ENCODE measurements at places on chromosomes 1 and 21.
A peak's percentile ranks its signal among the peaks of the same experiment; 100 is the strongest.

- DNase-seq = no peak
Measured at GRCh38 chr1:211625040-211625439, 46.1 kb upstream of the SLC30A1 start.

DNA sequence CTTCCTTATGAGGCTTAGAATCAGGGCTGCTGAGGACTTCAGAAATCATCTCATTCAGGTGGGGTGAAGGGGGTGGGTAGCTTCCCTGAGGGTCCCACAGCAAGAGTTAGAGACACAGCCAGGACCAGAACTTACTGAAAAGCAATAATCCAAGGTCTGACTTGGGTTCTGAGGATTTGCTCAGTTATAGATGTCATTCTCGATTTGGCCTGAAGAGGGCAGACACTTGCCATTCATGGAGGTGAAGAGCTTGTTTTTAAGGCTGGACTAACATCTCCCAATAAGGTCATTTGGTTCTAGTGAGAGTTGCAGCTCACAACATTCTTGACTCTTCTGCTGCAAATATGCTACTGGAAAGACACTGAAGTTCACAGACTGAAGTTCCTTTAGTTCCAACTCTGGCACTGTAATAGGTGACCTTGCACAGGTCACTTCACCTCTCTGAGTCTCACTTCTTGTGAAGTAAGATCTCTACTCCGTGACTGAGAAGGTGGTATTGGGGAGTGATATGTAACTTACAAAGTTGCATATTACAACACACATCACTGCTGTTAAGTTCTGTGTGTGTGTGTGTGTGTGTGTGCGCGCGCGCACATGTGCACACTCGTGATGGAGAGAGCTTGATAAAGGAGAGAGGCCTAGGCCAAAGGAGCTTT, 69.8 kb upstream of the DIRAS3 start:
- DNase-seq = peak; percentile 57

DNA sequence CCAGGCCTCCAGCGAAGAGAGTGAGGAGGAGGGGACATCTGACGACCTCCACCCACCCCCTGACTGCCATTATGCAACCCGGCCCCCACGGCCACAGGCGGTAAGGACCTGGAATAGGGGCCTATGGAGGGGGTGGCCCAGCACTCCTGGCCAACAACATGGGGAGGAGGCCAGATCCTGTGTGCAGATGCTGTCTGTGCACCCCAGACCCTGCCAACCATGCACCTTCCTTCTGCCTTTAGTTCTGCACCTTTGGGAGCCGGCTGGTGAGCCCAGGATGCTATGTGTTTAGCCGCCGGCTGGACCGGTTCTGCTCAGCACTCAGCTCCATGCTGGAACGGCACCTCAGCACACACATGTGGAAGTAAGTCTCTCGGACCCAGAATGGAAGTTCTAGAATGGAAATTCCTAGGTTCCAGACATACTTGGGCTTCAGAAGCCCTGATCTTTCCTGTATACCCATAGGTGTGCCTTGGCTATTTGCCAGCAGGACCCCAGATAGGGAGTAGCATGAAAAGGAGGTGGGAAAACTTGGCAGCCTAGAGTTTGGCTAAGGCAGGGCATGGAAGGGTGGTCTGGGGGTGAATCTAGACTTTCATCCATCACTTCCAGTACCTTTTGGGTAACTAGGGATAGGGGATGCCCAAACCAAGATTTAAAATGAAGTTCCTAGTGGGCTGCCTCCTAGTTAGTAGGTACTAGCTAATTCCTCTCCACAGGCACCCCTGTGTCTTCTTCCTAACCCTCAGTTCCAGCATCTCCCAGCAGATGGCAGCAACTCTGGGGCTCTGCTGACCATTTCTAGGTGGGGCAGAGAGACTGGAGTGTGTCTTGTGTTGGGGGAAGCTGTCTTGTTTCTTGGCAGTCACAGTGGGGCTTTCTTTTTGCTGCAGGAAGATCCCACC, 3.6 kb upstream of the CYB561D1 start:
- peak; percentile 36 for DNase-seq

- DNase-seq = no peak
Measured at GRCh38 chr1:53370369-53370961, 42.6 kb upstream of the LRP8 start.

- no peak for DNase-seq
Measured at GRCh38 chr1:12301518-12302237, 71.8 kb downstream of the VPS13D start.

DNA sequence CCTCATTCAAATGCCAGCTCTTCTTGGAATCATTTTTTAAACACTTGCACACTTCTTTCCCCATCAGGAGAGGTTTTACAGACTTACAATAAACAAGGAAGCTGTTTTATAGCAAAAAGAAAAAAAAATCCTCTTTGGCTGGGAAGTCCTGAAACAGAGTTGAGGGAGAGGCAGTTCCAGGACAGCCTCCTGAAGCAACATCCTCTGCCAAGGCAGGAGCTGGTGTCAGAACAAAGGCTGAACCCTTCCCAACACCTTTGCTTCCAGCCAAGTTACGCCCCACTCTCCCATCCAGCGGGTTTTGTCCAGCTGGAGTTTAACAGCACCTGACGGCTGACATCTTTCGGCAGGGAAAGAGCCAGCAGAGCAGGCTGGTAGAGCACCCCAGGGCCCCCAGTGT, 287.8 kb downstream of the RRAGC start:
- no peak for DNase-seq

DNA sequence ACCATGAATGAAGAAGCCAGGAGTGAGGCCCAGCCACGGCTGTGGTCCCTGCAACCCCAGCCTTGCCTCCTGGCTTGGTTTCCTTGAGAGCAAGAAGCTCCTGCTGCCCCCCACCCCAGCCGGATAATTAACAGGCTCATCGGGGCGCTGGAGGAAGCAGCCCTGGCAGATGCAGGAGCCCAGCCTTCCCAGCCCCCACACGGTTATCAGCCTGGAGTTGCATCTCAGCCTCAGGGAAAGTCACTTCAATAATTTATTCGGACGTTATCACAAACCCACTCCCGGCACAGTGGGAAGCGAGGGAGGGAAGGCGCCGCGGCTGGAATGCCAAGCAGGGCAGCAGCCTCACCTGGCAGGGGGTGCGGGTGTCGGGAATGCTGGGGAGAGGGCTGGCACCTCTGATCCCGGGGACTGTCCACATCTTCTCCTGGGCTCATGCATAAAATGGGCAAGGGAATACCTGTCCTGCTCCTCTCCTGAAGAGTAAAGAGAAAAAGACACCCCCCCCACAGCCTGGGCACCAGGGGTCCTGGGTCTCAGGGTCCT, 43.3 kb upstream of the LRP8 start:
- no peak for DNase-seq

DNA sequence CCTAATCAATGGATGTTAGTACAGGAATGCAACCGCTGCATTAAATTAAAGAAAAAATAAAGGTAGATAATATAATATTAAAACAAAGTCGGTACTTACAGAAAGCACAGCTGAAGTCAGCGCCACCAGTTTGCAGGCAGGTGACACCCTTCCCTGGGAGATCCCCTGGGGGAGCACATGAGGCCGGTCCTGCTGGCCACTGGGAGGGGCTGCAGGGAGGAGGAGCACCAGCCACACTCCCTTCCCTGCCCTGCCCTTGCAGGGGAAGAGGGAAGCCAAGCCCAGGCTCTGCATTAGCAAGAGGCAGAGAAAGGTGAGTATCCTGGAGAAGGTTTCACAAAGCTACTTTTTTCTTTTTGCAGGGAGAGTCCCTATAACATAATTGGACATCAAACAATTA, 507.0 kb downstream of the AJAP1 start:
- DNase-seq = no peak

DNA sequence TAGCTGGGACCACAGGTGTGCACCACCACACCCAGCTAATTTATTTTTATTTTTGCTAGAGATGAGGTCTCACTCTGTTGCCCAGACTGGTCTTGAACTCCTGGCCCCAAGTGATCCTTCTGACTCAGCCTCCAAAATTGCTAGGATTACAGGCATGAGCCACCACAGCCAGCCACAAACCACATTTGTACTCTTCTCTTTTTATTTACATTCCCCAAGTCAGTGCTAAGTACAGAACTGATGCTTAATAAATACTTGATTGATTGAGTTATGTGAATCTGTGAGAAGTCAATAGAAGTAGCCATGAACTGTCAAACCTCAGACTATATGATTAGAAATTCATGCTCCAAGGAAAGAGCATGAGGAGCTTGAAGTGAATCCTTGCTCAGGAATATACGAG, 48.5 kb upstream of the S1PR1 start:
- DNase-seq = no peak

GRCh38 chr1:44049839-44050238, 18.6 kb upstream of the SLC6A9 start:
- no peak for DNase-seq

DNA sequence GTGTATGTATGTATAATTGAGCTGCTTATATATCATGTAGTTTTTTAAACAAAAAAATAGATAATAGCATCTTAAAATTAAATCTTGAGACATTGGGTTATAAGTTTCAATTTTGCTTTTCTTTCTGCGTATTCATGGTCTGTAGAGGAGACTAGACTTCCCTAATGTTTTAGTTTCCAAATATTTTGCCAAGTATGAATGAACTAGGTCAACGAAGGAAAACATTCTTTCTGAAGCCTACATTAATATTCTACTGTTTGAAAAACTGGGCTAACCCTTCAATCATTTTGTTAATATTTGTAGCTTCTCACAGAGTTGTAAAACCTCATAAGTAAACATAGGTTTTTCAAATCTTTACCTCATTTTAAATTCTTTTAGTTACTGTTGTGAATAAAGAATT, 592.7 kb downstream of the USP25 start:
- no peak for DNase-seq

DNA sequence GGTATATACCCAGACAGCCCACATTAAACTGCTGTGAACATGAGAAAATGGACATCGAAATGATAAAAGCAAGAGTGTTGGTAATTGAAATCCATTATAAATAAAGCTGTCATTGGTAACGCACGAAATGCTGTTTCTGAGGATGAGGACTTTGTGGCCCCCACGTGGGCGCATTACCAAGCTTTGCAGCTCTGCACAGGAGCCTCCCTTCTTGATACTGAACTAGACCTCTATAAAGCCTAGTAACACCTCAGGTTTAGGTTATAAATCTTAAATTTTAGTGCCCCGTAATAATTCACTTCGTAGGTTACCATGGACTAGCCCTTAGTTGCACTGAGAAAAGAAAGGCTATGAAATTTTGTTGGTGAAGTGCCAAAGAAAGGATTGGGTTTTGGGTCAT, 45.4 kb downstream of the ADARB1 start:
- no peak for DNase-seq

DNA sequence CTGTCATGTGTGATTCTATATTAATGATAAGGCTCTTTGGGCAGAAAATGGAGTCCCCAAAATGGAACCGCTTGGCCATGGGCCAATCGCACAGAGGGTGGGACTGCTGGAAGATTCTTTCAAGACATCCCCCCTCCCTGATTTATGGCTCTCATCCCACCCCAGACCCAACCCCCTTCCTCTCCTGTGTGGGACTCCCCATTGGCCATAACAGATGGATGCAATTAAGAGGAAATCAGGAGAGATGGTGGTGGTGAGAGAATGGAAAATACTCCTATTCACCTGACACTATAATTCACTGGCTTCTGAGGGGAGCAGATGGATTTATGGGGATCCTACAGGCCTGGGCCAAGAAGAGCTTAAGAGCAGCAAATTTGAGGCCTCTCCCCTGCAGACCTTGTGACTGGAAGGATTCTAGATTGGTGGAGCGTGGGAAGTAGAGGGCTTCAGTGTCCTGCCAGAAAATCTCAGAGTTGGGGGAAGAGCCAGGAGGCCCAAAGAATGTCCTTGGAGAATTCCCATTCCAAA, 1.7 kb downstream of the IGFN1 start:
- DNase-seq = no peak

GRCh38 chr1:216416488-216416887, 6.8 kb downstream of the USH2A start:
- DNase-seq = no peak

DNA sequence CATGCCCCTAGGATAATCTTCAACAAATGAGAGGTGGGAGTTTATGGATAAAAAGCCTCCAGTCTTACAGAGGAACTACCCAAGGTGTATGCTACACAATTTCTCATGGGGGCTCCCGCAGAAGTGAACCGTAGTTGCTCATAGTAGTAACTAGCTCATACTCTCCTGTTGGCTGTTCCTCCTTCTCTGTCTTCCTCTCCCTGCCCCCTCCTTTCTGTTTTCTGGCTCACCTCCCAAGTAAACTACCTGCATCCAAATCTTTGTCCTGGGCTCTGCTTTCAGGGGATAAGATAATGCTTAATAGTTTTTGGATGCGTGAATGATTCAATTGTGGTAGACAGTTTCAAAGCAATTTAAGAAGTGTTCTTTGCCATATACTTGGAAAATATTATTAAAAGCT, 90.1 kb upstream of the ROR1 start:
- DNase-seq = no peak

DNA sequence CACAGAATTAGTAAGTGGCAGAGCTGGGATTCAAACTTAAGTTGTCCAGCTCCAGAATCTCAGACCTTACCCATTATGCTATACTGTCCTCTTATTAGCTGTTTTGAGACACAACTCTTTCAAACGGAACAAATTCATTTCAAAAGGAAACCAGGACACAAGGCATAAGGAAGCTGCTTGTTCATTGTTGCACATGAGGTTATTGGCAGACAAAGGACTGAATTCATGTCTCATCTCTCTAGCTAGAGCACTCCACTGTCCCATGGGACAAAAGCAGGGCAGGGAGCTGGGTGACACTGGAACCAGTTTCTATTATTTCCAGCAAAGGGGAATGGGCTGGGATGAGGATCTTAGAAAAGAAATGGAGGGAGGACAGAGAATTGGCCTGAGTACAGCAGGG, 26.4 kb downstream of the CHI3L2 start:
- no peak for DNase-seq

Measured in SW 1271 (cell line).